ENCODE measurements at places on chromosomes 11 and 22.

- peak; percentile 81 for DNase-seq
These were observed 82.7 kb upstream of the LINC01488 start for GRCh38 chr11:69398529-69399492.

GRCh38 chr11:123544631-123545375, 109.6 kb downstream of the SCN3B start:
- DNase-seq, result peak; percentile 37

GRCh38 chr11:45609337-45609736, 56.1 kb downstream of the CHST1 start:
- DNase-seq, result no peak

DNA sequence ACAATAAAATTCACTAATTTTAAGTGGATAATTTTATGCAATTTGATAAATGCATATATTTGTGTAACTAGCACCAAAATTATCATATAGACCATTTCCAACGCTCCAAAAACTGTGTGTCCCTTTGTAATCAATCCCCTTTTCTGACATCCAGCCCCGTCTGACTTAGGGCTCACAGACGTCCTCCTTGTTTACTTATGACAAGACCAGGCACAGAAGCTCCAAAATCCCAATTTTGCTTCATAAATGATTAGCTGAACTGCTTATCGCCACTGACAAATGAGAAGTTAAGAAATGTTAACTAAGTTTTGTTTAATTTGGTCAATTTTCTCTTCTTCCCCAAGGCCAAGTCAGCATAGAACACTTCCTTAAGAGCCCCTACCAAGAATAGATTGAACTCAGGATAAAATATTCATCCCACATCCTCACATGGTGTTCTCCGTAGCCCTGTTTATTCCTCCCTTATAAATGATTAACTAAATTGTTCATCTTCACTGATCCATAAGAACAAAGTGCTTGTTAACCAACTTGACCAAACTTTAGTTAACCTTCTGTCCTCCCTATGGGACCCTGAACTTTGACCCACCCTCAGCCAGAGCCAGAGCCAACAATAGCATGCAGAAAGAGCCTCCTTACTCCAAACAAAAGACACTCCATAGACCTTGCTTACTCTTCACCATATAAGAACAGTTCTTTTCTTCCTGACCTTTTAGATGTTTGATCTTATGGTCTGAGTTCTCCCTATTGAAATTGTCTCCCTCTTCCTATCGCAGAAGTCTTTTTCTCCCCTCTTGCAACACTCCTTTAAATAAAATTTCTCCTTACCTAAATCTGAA, 30.8 kb upstream of the GLYAT start:
- DNase-seq, result no peak

DNA sequence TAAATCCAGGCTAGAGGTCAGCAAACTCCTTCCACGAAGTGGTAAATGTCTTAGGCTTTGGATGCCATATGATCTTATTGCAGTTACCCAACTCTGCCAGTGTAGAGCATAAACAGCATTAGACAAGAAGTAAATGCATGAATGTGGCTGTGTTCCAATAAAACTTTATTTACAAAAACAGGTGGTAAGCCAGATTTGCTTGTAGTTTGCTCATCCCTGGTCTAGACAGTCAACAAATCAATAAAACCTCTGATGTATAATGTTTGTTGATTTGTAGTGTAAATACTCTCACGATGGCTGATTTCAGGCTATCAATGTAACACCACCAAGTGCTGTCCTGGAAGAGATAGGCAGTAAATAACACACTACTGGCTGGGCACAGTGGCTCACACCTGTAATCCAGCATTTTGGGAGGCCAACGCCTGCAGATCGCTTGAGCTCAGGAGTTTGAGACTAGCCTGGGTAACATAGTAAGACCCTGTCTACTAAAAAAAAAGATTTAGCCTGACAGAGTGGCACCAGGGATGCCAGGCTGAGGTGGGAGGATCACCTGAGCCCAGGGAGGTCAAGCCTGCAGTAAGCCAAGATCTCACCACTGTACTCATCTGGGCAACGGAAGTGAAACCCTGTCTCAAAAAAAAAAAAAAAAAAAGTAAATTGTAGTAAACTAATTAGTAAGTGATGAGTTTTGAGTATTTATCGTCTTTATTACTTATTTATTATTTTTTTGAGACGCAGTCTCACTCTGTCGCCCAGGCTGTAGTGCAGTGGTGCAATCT, 6.9 kb upstream of the CATSPER1 start:
- DNase-seq, result no peak

- DNase-seq, result no peak
These were observed 27.9 kb downstream of the GLB1L2 start for GRCh38 chr11:134359646-134360045.

- no peak for DNase-seq
These were observed 39.0 kb downstream of the BMAL1 start for GRCh38 chr11:13316528-13316961.

DNA sequence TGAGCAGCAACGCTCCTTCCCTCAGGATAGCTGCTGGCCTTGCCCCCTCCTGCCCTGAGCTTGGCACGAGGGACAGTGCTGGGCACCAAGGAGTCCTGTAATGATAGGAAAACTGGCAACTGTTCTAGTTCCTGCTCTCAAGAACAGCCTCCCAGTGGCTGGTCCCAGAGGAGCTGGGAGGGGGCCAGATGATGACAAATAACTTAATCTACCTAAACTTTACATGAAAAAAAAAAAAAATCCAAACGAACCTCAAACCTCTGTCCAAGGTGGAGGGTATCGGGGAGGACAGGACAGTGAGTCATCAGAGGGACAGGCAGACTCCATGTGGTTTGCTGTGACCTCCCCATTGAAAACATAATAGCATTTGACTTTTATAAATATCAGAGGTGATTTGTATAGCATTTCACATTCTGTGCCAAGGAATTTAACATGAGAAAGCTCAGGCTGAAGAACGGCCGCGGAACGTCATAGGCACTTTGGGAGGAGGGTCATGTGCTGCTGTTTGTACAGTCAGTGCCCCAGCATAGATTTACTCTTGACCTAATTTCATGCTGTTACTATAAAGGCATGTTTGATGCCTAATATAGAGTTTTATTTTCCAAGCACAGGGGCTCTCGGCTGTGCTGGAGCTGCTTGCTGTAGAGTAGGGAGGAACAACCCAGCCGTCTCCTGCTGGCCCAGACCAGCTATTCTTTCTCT, 98.2 kb upstream of the NNMT start:
- DNase-seq, result peak; percentile 80

DNA sequence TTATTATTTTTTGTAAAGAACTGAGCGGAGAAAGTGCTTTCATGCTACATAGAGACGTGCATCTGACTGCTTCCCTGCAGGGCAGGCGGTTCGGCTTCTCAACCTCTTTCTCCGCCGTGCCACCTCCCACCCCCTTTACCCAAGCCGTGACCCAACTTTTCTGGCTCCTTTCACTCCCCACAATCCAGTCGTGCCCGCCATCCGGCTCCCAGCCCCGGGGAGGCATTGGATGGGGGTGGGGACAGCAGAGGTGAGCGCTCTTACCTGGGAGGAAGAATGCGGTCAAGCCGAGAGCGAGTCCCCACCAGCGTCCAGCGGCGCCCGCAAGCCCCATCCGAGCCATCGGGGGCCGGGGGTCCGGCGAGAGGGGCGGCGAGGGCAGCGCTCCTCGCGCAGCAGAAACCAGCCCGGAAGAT, 781 bp downstream of the NECTIN1 start:
- no peak for DNase-seq

GRCh38 chr22:24930678-24931077, 15.8 kb downstream of the LHFPL7 start:
- DNase-seq, result no peak

DNA sequence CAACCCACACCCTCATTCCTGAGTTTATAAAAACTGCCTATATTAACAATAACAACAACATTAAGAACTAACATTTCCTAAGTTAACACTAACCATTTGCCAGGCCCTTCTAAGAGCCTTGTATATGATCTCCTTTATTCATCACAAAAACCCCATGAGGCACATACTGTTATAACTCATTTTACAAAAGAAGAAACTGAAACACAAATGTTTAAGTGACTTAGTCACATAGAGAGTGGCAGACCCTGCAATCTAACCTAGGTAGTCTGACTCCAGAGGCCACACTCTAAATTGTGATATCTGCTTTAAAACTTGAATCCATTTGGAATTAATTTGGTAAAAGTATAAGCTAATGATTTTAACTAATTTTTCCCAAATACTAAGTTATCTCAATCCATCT, 116.1 kb downstream of the SYT9 start:
- no peak for DNase-seq

DNA sequence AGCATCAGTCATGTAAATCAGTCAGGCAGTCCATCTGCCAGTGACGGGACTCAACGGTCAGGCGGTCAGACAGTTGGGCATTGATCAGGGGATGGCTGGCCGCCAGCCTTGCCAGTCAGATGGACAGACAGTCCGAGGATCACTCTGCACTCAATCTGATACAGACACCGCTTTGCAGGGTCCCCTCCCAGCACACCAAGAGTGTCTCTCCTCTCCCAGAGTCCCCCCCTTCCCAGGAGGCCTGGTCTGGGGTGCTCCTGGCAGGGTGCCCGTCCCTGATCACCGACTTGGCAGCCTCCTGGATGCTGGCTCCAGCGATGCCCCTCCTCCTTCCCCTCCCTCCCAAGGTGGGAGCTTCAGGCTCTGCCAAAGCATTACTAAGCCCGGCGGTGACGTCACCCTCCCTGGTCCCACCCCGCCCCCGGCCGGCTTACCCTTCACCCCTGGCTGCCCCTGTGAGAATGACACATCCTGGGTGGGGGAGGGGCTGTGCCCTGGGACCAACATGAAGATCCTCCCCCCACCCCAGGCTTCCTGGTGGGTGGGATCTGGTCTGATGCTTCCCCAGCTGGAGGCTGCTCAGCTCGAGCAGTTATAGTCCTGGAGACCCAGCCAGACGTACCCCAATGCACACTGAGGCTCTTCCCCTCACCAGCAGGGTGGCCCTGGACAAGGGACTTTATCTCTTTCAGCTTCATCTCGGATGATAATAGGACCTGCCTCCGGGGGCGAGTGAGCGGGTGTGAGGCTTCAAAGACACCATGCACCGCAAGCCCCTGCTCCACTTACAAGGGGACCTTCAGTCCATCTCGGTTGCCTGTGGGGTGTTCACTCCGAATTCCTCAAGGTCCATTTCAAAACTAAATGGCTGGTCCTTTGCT, 69.2 kb downstream of the CD82 start:
- peak; percentile 74 for DNase-seq

DNA sequence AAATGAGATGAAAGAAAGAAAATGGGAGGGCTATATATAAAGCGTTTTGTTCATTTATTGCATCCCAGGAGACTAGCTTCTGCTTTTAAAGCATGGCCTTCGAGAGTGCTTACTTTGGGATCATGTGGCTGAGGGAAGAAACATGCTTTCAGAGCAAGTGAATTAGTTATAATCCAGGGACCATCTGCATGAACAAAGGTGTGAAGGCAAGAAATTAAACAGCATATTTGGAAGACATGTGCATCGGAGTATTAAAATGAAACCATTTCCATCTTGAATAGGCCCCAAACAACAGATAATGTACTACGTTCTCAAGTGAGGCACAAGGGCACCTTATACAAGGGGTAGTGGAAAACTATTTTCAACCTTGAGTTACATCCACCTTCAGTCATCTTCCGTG, 51.4 kb downstream of the ZBTB44 start:
- no peak for DNase-seq

- DNase-seq, result no peak
These were observed 1.7 kb downstream of the UBXN1 start for GRCh38 chr11:62677156-62677555.

DNA sequence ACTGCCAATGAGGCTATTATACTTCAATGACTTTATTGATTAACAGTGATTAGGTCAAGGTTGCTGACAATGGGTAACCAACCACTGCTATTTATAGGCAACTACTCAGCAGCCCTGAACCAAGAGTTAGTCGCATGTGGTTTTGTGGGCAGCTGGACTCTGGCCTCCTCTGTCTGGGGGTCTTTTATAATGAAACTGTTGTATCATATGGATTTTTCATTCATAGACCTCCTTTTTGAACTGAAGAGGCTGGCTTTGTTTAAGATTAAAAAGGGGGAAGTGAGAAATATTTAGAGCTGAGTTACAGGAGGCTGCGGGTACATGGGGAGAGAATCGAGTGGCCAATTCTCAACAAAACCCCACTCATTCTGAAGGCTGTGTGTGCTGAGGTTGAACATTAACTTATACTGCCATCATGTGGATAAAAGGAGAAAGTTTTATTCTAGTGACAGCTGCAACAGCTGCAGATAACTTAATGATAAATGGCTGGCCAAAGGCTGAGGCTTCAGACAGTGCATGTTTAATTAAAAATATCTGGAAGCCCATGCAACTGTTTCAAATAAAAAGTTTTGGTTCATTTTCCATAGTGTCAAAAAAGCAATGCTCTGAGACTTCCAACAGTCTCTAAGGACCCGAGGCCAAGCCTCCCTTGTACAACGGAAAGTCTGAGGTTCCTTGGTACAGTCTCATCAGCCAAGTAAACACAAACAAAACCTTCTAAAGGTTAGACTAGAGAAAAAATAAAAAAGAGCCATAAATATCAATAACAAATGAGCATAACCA, 682.6 kb downstream of the KCNA4 start:
- DNase-seq, result no peak

DNA sequence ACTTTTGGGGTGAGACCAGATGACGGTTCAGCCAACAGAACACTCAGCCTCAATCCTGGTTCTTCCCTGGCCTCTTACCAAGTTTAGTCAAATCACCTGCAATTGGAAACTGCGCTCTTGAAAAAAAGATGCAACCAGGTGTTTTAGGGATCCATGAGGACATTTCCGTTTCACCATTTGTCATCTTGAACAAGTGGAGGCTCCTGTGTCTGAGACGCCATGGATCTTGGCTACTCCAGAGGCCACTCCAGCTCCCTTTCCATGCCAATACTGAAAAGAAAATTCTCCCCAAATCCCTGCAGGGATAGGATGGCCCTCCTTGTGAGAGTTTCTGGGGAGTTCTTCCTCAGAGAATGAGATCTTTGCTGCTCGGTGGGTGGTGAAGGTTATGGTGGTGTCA, 27.7 kb downstream of the LRRC74B start:
- no peak for DNase-seq

DNA sequence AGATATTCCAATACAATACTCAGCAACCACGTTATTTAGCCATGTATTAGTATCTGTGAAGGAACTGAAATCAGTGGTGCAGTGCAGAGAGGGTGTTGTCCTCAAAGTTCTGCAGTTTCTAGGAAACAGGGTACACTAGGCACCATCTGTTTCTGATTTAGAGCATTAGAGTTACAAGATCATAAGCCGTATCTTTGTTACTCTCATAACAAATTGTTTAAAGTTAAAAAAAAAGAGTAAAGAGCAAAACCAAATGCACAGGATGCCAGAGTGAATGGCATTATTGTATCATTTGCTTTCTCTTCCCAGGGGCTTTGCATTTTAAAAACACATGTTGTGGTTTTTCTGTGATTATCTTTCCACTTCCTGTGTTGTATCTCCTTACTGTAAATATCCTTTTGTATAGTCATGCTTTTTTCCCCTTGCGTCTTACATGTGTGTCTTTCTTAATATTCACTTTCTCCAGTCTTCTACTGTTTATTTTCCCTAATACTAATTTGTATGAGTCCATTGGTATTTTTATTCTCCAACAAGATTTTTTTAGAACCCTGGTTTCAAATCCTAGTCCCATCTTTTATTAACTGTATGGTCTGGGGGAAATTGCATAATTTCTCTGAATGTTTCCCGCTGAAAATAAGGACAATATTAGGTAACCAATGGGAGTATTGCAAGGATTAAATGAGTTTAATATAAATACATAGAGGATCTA, 15.2 kb upstream of the NUP160 start:
- DNase-seq, result no peak

GRCh38 chr11:17129003-17129402, 51.5 kb upstream of the RPS13 start:
- no peak for DNase-seq

Data from left hindlimb (tissue), 1 donor.